ENCODE measurements at places on chromosomes 13 and 19. TPM values are rescaled to one million over a fixed set of nuclear protein-coding genes. Genes with fewer than 3 reads are reported as not detected.

GRCh38 chr19:51607920-51608562 is 22.2 kb downstream of the SIGLEC5 start:
- DNase-seq = peak; percentile 61

DNA sequence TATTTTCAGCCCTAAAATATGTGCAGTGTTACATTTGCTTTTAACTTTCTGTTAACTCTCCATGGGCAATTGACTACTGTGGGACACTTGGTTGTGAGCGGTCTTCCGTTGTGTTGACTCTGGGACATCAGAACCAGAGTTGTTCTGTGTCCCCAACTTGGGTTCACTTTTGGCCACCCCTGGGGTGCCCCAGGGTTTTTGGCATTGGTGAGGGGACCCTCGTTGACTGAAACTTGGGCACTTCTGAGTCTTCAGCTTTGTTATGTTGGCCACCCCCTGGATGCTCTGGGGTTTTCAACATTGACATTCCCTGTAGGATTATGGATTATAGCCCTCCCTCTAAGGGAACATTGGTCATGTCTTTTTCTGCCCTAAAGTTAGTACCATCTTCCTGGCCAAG is 57.1 kb downstream of the OR10H4 start:
- no peak for DNase-seq

GRCh38 chr13:30074431-30074830 is 224.0 kb upstream of the UBL3 start:
- no peak for DNase-seq

GRCh38 chr13:46748300-46748699 is 48.7 kb downstream of the ESD start:
- no peak for DNase-seq

- DNase-seq = no peak
Observed at GRCh38 chr19:33382982-33383381, 9.5 kb downstream of the CEBPG start.

DNA sequence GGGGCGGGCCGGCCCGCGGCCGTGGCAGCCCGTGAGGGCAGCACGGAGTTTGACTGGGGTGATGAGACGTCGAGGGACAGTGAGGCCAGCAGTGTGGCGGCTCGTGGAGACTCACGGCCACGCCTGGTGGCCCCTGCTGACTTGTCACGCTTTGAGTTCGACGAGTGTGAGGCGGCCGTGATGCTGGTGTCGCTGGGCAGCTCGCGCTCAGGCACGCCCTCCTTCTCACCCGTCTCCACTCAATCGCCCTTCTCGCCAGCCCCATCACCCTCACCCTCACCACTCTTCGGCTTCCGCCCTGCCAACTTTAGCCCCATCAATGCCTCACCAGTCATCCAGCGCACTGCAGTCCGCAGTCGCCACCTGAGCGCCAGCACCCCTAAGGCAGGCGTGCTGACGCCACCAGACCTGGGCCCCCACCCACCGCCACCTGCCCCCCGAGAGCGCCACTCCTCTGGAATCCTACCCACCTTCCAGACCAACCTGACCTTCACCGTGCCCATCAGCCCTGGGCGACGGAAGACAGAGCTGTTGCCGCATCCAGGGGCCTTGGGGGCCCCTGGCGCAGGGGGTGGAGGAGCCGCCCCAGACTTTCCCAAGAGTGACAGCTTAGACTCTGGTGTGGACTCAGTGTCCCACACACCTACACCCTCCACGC is 4.5 kb downstream of the CIC start:
- DNase-seq = no peak

TSPAN16 gene
- polyA plus RNA-seq = not detected

SUGT1 gene
- polyA plus RNA-seq = 58.6 TPM

CARS2 gene
- polyA plus RNA-seq = 59.5 TPM

HS6ST3 gene
- polyA plus RNA-seq = 2.9 TPM

Data from right renal pelvis (tissue), 4 donors.